ENCODE measurements at places on chromosomes 5 and 9.

GRCh38 chr9:37920471-37921167 is 16.7 kb upstream of the SLC25A51 start:
- DNase-seq: no peak

- DNase-seq: peak; percentile 11
Observed at GRCh38 chr5:87121304-87122150, 146.2 kb upstream of the RASA1 start.

DNA sequence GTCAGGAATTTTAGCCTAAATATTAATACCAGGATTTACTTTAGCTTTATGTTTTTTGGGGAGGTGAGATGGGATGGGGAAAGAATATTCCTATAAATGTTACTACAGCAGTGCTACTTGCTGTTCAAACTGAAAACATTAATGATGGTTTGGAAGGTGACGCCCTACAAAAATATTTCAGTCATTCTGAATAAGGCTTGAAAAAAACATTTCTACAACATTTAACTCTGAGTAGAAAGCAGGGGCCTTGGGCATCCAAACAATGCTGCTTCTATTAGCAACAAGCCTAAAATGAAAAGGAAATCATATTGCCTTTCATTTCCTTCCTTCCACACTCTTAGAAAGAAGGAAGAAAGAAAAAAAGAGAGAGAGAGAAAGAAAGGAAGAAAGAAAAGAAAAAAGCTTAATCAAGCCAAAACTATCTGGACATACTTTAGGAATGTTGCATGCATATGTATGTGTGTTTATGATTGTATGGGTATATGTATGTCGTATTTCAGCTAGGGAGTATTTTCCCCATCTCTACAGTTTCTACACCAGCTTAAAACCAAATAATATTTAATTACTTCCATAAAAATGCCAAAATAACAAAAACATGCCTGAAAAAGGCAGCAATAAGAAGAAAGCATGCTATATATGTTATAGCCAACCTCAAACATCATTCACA is 16.3 kb upstream of the DAB2 start:
- no peak for DNase-seq

- DNase-seq: no peak
Observed at GRCh38 chr5:104652271-104652861, 1089.8 kb upstream of the NUDT12 start.

DNA sequence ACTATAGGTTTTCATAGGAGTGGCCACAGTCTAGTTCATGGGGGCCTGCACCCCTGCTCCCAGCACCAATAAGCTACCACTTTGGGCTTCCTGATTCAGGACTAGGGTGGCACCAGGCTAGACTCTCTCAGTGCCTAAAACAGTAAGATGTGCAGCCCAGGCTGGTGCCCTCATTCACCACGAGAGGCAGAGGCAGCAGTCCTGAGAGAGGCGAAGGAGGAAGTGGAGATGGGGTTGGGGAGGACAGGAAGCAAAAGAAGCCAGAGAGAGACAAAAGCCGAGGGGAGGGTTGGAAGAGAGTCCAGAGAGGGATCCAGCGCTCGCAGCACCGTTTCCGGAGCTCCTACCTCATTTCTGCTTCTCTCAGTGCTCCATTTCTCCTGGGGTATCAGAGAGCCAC is 180.9 kb downstream of the MED10 start:
- no peak for DNase-seq

DNA sequence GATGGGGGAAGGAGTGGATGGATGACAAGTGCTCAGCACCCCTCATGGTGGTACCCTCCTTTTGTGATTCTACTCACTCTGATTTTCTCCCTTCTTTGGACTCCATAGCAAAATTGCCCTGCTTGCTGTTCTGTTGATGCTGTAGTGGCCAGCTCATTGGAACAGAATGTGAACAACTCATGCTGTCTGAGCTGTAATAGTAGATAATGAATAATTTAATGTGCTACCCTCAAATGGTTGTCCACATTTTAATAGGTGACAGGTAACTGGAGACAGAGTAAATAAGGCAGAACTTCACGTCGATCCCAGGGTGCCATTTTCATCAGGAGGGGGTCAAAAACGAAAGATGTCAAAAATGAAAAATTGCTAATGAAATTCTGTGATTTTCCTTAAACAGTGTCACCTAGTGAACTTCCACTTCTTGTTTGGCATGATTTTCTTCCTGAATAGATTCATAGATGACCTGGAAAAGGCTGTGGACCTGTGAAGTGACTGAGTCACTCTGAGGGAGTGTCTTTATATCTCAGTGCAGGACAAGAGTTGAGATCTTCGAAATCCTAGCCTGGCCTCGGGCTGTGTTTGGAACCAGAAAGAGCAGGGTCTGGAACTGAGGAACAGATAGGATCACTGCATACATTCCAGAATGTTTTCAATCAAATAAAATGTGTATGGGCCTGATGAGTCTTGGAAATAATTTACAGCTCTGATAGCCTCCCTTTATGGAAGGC is 270.2 kb downstream of the PSAT1 start:
- DNase-seq: no peak

GRCh38 chr5:14177634-14178033 is 34.5 kb downstream of the TRIO start:
- DNase-seq: no peak

DNA sequence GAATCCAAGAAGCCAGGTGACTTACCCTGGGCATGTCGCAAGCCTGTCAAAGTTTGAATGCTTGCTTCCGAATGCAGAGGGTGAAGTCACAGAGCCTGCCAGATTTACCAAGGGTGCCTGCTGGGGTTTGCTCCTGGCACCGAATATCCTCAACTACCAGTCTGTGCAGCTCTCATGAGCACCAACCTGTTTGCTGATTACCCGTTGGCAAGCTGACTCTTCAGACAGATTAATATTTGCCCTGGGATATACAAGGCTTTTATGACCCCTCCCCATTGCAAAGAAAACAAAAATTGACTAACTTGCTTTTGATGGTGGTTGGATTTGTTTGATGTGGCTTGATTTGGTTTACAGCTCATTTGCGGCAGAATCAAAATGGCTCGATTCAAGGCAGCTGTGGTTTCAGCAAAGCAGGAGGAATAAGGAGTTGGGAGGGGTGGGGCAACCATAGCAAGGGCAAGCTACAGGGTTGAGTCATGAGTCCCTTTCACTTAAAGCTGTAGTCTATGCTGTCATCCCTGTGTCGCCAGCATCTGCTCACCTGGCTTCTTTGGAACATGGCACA is 82.3 kb upstream of the AGXT2 start:
- DNase-seq: peak; percentile 52
